Sigmoid colon (tissue), 7 donors: ENCODE measurements at places on chromosomes 5 and 9. TPM values are rescaled to one million over a fixed set of nuclear protein-coding genes. Genes with fewer than 3 reads are reported as not detected.

GRCh38 chr9:72203205-72203803 is 54.1 kb downstream of the GDA start:
- no peak for DNase-seq

SLC45A2 gene
- total RNA-seq = not detected

SPEF2 gene
- total RNA-seq = 5.5 TPM

GRCh38 chr9:72440378-72440777 is 75.4 kb upstream of the ZFAND5 start:
- no peak for DNase-seq

DNA sequence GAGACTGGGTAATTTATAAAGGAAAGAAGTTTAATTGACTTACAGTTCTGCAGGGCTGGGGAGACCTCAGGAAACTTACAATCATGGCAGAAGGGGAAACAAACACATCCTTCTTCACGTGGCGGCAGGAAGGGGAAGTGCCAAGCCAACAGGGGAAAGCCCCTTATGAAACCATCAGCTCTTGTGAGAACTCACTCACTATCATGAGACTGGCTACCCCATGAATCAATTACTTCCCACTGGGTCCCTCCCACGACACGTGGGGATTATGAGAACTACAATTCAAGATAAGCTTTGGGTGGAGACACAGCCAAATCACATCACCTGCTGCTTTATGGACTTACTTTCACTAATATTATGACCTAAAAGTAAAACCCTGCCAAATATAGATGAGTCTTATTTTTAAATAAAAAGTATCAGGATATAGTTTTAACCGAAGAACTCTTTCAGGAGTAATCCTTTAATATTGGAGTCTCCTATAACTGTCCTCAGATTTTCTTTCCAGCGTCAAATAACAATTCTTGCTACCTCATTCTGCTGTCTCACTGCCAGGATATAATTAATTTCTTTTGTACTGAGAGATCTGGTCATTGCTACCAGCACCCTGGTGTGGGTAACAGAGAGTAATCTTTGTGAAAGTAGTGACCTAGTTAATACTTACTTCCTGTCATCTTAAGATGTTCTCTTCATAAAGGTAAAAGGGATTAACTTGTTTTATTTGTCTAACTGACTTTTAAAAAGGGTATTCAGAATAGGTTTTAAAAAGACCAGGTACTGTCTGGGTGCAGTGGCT is 68.6 kb downstream of the NLN start:
- DNase-seq = no peak

DNA sequence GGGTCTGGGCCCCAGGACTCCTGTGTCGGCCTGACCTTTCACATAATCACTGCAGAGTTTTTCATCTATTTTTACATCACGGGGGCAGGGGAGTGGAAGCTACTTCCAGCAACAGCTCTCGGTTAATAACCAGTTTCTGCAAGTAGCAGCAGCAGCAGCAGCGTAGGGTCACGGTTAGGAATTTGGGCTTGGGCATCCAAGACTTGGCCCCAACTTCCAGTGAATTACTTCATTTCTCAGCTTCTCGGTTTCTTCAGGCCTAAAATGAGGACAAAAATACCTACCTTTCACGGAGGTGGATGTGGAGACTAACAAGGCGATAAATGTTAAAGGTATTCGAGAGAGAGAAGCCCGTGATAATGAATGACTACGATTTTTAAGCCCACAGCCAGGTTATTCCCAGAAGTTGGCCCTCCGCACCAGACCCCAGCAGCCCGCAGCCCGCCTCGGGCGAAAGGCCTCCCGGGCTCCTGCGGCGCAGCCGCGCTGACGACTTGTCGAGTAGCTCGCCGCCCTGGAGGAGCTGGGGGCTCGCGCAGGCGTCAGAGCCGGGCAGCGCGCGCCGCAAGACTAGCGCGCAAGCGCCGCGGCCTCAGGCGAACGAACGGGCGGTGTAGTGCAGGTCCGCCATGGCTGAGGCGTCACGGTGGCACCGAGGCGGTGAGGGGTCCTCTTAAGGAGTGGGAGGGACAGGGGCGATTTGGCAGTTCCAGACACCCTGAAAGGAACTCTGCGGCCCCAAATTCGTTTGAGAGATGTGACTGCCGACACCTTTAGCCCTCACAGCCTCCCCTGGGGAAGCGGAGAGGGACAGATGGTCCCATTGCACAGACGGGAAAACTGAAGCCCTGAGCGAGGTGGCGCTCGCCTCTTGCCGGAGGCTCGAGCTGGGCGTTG is at the start of gene PKD2L2:
TSS of gene PKD2L2 (plus strand) at position 595 of the 897 bp plus-strand sequence. CDS start at position 630, 35 bp downstream.
- peak; percentile 86 for DNase-seq
